ENCODE measurements at places on chromosomes 3 and 15. TPM values are rescaled to one million over a fixed set of nuclear protein-coding genes. Genes with fewer than 3 reads are reported as not detected.

- peaks cover 56% of the 10 kb centered on the region for H3K4me1 ChIP-seq
- H3K27me3 ChIP-seq = no peaks in the 10 kb centered on the region
Observed at GRCh38 chr15:63600001-63600615, 2.9 kb downstream of the FBXL22 start.

DNA sequence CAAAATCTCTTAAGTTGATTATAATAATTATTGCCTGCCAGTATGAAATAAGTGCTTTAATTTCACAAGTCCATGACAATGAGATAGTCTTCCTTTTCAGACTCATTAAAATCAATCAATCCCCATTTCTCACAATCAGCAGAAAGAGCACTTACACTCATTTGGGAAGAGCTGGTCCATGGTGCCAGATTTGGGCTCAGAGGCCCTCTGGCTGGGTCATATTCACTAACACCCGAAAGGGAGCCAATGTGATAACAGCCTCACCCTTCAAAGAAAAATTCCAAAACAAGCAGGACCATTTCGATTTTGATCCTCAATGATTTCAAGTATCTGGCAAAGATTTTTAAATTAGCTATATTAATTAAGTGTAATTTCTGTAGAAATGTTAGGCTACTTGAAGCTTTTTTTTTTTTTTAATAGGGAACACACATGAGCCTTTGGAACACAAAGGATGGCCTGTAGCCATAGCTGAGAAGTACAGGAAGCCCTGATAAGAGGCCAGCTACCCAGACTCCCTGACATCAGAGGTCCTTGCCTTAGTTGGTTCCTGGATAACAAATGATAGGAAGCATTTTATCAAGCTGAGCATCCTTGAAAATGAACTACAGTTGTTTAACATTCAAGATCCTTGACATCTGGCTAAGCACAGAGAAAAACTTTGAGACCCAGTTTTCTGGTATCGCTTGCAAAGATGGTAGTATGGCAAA, 17.1 kb downstream of the MCF2L2 start:
- no peaks in the 10 kb centered on the region for H3K27me3 ChIP-seq
- H3K27ac ChIP-seq = no peak overlapping the region
- H3K4me3 ChIP-seq = no peak overlapping the region
- DNase-seq = no peak
- H3K36me3 ChIP-seq = peaks cover 4% of the 10 kb centered on the region

Gene PXK
- 51.2 TPM for total RNA-seq

DNA sequence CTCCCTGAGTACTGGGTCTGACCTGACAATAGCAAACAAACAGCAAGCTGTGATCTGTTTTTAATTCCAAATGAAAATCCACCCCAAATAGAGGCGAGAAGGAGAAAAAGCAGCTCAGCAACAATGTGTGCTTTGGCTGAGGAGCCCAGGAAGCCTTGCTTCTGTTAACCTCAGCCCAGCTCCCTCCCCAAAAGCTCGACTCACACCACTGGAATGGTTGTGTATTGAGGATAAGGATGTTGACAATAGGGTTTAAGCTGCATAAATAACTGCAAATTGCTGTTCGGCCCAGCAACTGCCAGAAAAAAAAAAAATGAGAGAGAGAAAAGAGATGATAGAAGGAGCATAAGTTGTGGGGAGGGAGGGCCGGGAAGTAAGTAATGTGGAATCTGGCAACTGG, 104.0 kb upstream of the TBC1D5 start:
- DNase-seq = no peak
- H3K4me3 ChIP-seq = no peak overlapping the region
- H3K36me3 ChIP-seq = no peaks in the 10 kb centered on the region
- H3K27me3 ChIP-seq = peaks cover 1% of the 10 kb centered on the region

DNA sequence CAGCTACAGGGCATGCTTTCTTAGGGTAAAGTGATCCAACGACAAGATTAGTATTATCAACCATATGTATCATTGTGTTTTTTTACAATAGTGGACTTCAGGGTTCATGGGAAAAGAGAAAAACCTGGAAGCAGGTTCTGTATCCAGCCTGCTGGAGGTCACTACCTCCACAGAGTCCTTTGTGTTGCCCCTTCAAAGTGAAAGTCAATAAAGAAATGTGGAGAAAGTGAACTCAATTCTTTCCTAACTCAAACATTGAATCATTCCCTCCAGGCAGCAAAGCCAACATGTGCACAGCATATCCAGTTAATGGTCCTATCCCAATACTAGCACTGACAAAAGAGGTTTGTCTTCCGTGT, 45.4 kb downstream of the FGF7 start:
- no peak for DNase-seq
- peaks cover 12% of the 10 kb centered on the region for H3K4me1 ChIP-seq
- H3K27ac ChIP-seq = no peak overlapping the region
- H3K36me3 ChIP-seq = no peaks in the 10 kb centered on the region
- peaks cover 6% of the 10 kb centered on the region for H3K27me3 ChIP-seq

DNA sequence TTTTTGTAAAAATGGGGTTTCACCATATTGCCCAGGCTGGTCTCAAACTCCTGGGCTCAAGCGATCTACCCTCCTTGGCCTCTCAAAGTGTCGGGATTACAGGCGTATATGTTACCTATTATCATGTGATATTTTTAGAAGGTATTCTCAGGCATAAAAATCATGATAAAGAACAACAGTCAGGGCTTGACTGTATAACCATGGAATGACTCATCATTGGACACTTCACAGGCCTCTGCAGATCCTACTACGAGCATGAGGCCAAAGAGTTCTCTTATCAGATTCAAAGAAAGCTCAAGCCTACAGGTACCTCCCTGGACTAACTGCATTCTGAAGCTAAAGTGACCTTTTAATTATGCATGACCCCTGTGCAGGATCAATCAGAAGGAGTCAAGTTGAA, 91.7 kb upstream of the PRICKLE2 start:
- DNase-seq = no peak
- no peak overlapping the region for H3K27ac ChIP-seq
- H3K27me3 ChIP-seq = no peaks in the 10 kb centered on the region
- no peaks in the 10 kb centered on the region for H3K4me1 ChIP-seq
- H3K4me3 ChIP-seq = no peak overlapping the region

- H3K27ac ChIP-seq = no peak overlapping the region
- H3K4me3 ChIP-seq = no peak overlapping the region
- no peaks in the 10 kb centered on the region for H3K4me1 ChIP-seq
- no peaks in the 10 kb centered on the region for H3K36me3 ChIP-seq
- DNase-seq = no peak
- H3K27me3 ChIP-seq = no peaks in the 10 kb centered on the region
Observed at GRCh38 chr3:117404141-117404540, 694.6 kb downstream of the TUSC7 start.

DNA sequence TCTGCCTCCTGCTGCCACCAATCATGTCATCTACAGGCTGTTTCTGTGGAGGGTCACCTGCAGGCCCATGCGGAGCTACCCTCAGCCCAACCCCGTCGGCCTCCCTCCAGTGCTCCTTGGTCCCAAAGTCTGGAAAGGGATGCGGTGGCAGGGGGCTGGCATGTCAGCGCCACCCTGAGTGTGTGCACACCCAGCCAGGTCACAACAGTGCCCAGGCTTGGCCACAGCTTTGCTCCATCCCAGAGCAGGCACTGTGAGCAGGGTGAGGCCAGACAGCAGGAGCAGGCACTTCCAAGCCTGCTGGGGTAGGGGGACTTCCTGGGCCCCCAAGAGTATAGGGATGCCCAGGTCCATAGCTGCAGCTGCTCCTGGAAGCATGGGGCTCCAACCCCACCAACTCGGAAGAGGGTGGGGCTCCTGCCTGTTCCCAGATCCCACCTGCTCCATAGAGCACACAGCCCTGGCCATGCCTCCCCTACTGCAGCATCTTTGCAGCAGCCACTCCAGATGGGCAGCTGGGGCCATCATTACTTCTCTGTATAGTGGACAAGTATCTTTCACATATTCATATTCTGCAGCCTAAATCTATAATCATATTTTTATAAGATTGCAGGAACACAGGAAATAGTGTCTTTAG, 109.3 kb downstream of the CBLB start:
- peaks cover 80% of the 10 kb centered on the region for H3K36me3 ChIP-seq
- no peaks in the 10 kb centered on the region for H3K27me3 ChIP-seq
- H3K4me3 ChIP-seq = no peak overlapping the region
- H3K27ac ChIP-seq = no peak overlapping the region
- H3K4me1 ChIP-seq = peaks cover 25% of the 10 kb centered on the region

Gene DHFR2
- total RNA-seq = 10.4 TPM

- no peak overlapping the region for H3K4me3 ChIP-seq
- H3K4me1 ChIP-seq = no peaks in the 10 kb centered on the region
- no peak overlapping the region for H3K27ac ChIP-seq
- peaks cover 23% of the 10 kb centered on the region for H3K27me3 ChIP-seq
- no peak for DNase-seq
- no peaks in the 10 kb centered on the region for H3K36me3 ChIP-seq
Observed at GRCh38 chr3:128504533-128504915, 11.5 kb upstream of the GATA2 start.

- H3K27ac ChIP-seq = no peak overlapping the region
- DNase-seq = no peak
- no peaks in the 10 kb centered on the region for H3K36me3 ChIP-seq
- no peaks in the 10 kb centered on the region for H3K4me1 ChIP-seq
- H3K4me3 ChIP-seq = no peak overlapping the region
Observed at GRCh38 chr3:71317749-71318457, 265.6 kb downstream of the FOXP1 start.

DNA sequence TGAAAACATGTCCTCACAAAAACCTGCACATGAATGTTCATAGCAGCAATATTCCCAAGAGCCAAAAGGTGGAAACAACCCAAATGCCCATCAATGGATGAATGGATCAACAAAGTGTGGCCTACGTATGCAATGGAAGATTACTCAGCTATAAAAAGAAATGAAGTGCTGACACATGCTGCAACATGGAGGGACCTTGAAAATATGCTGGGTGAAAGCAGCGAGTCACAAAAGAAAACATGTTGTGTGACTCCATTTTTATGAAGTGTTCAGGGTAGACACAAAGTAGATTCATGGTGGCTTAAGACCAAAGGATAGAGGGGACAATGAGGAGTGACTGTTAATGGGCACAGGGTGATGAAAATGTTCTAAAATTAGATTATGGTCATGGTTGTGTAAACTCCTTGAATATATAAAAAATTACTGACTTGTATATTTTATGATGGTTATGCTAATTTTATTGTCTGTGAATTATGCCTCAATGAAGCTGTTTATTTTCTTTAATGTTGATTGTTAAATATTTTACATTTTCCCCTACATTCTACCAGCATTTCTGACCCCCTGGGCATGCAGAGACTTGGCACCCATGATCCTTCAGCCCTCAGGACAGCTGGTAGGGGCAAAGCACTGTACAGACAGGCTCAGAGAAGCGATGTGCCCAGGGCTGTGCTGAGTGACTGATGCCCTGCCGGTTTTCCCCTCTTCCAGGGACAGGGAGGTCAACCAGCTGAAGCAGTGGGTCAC, 37.8 kb downstream of the CFAP100 start:
- H3K27me3 ChIP-seq = no peaks in the 10 kb centered on the region
- H3K36me3 ChIP-seq = no peaks in the 10 kb centered on the region
- no peak overlapping the region for H3K4me3 ChIP-seq
- DNase-seq = no peak

Gene PCSK6
- total RNA-seq = 0.53 TPM

Gene SLC25A20
- total RNA-seq = 25.6 TPM

- H3K4me1 ChIP-seq = peaks cover 34% of the 10 kb centered on the region
- H3K27me3 ChIP-seq = no peaks in the 10 kb centered on the region
- peak overlapping the region; percentile 40 for H3K4me3 ChIP-seq
- H3K36me3 ChIP-seq = peaks cover 5% of the 10 kb centered on the region
- H3K27ac ChIP-seq = peak overlapping the region; percentile 95
Observed at GRCh38 chr3:27533718-27534573, 49.8 kb upstream of the SLC4A7 start.

Gene IMPG2
- 0.18 TPM for total RNA-seq

Gene MORC1
- not detected for total RNA-seq

Gene LRRIQ4
- total RNA-seq = not detected

DNA sequence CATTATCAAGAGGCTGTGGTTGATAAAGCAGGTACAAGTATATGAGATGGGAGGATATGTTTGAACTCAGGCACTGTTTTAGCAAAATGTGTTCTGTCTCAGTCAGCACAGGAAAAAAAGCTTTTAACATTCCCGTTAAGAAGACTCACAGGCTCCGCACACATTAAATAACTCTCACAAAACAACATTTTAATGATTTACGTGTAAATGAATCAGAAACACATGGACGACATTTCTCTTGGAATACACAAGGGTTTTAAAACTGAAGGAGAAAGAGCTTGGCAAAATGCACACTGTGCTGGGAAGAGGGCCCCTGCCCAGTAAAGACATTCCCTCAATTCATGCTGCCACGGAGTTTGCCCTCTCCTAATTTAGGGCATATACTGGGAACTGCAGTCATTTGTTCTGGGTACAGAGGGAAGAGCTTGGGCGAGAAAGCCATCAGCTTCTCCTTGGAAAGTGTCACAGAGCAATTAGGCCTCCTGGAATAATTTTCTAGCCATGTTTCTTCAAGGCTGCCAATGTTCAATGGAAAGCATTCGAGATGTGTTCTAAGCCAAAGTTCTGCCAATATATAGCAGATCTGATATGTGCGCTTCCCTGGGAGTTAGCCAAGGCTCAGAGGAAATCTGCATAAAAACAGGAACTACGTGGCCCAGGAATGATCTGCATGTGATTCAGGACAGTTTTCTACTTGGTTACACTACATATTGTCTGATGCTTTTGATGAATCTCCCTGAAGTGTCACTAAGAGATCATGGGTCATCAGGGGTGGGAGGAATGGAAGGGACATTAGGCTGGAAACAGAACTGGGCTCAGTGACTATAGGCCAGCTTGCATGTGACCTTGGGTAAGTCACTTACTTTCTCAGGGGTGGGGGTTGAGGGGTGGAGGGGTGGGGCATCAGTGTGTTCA, 2.2 kb upstream of the MASP1 start:
- H3K27me3 ChIP-seq = peaks cover 49% of the 10 kb centered on the region
- no peak overlapping the region for H3K27ac ChIP-seq
- H3K4me1 ChIP-seq = no peaks in the 10 kb centered on the region

DNA sequence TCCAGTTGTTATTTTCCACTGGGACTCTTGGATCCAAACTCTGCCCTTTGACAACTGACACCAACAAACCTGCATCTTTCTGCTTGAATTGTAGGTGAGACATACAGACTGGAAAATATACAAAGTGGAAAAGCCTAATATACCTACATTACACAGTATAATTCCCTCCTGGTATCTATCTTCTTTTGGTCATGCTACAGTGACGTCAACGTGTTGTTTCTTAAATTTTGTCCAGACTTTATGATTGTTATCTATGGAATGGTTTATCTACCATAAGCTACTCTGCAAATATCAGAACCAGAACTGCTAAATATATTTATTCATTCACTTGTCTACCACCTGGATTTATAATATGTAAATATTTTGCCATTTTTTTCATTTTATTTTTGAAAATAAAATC, 264.3 kb upstream of the ZPLD1 start:
- H3K27me3 ChIP-seq = peaks cover 9% of the 10 kb centered on the region
- H3K4me1 ChIP-seq = no peaks in the 10 kb centered on the region
- H3K27ac ChIP-seq = no peak overlapping the region
- DNase-seq = no peak

DNA sequence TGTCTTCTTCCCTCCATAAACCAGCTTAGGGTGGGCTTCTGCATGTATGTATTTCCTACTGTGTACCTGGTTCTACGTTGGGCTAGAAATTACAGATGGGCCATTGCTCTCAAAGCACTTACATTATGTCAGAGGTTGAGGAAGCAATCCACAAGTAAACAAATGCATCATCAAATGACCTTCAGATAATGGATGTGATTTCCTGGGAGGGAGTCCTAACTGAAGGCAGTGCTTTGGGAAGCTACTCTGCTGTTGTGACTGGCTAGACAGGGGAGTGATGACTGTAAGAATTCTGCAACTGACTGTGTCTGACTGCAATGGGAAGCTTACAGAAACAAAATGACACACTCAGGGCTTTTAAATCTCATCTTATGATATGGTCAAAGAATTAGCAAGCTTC, 71.0 kb upstream of the PRR23E start:
- no peaks in the 10 kb centered on the region for H3K4me1 ChIP-seq
- H3K4me3 ChIP-seq = no peak overlapping the region
- no peaks in the 10 kb centered on the region for H3K36me3 ChIP-seq
- no peak for DNase-seq
- no peak overlapping the region for H3K27ac ChIP-seq

Gene NOX5
- not detected for total RNA-seq
